ENCODE measurements at places on chromosomes 6 and 20.

- DNase-seq: peak; percentile 100
Measured at GRCh38 chr6:41072836-41073202, at the start of gene NFYA. TSS of gene NFYA (plus strand) at chr6:41072974. CDS start at chr6:41079090, 6,116 bp downstream.

GRCh38 chr6:114157848-114158247 is 185.0 kb downstream of the HS3ST5 start:
- no peak for DNase-seq

DNA sequence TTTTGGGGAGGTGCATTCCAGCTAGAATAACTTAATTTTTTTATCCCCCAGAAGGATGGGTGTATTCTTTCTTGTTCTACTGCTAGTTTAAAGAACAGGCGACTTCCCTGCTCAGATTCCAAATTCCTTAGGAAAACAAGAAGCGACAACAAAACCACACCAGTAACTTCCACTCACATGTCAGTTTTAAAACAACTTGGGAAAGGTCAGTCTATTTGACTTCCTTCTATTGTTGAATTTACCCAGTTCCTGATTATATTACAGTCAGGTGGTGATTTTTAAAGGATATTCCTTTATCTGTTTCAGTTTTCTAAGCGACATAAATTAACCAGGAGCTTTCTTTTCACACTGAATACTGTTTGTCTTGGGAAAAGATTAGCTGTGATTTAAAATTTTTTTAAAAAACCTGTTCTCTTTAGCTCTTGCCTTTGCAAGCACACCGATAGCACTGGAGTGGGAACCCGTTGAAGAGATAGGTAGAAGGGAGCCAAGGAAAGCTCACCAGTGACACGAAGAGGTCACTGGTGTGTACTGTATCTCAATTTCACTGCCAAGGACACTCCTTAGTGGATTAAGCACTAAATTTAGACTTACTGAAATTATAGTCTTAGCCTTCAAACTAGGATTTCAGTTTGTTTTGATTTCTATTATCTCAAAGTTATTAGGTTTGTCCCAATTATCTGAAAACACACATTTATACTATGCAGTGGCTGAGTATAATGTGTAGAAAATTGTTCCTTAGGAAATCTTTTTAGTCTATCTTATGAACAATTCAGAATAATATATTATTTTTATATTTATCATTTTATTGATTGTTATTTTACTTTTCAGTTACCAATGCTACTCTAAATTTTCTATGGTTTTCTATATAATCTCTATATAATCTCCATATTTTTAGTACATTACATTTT is 22.3 kb downstream of the MARCKS start:
- peak; percentile 6 for DNase-seq

DNA sequence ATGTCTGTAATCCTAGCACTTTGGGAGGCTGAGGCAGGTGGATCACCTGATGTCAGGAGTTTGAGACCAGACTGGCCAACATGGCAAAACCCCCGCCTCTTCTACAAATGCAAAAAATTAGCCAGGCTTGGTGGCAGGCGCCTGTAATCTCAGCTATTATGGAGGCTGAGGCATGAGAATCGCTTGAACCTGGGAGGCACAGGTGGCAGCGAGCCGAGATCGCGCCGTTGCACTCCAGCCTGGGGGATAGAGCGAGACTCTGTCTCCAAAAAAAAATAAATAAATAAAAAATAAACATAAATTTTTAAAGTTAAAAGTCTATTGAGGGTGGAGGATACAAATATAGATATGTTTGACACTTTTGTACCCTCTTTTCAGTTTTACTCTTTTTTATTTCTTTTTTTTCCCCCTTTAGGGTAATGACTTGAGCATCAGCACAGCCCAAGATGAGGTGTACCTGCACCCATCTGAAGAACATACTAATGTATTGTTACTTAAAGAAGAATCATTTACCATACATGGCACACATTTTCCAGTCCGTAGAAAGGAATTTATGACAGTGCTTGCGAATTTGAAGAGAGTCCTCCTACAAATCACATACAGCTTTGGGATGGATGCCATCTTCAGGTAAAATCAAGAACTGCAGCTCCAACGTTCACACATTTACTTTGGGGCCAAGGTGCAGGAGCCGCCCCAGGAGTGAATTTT is 368.9 kb downstream of the LAMA2 start:
- peak; percentile 29 for DNase-seq
